ENCODE measurements at places on chromosomes 7 and 10.

- no peak for DNase-seq
Observed at GRCh38 chr10:48391994-48392393, 85.5 kb downstream of the MAPK8 start.

- no peak for DNase-seq
Observed at GRCh38 chr10:6741541-6741941, 161.5 kb upstream of the PRKCQ start.

DNA sequence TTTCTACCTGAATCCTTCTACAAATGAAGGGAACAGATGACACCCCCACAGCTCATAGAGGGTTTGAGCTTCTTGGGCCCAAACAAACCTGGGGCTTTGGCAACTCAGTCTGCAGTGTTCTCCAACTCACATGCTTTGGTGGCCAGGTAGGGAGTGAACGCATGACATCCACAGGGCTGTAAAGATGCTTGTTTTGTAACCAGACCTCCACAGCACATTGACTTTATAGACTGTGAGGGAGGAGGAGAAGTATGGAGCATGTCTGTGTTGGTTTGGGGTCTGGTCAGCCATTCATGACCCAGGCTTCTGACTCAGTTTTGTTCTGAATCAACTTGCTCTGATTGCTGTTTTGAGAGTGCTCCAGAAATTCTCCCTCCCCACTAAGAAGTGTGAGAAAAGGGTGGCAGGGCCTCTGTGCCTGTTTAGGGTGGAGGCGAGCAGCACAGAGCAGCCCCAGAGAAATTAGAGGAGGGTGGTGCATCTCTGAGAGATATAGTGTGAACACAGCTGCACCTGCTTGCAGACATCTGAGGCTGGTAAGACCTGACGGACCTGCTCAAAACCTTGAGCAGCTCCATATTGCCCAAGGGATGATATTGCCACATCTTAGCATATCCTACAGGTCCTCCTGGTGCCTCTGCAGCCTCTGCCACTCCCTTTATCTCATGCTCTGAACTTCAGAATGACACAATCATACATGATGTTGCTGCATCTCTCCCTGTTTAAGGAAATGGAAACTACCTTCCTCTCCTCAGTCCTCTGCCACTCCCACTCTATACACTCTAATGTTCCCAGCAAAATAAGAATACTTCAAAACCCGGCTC, 287.7 kb downstream of the ABCA13 start:
- DNase-seq, result no peak

- no peak for DNase-seq
Observed at GRCh38 chr10:3066317-3067117, 831 bp upstream of the PFKP start.

GRCh38 chr7:150845421-150845861, 6.9 kb upstream of the AOC1 start:
- DNase-seq, result no peak

GRCh38 chr7:122724366-122724765, 21.6 kb upstream of the RNF148 start:
- no peak for DNase-seq

GRCh38 chr7:130288829-130289228, 4.1 kb upstream of the CPA4 start:
- no peak for DNase-seq

DNA sequence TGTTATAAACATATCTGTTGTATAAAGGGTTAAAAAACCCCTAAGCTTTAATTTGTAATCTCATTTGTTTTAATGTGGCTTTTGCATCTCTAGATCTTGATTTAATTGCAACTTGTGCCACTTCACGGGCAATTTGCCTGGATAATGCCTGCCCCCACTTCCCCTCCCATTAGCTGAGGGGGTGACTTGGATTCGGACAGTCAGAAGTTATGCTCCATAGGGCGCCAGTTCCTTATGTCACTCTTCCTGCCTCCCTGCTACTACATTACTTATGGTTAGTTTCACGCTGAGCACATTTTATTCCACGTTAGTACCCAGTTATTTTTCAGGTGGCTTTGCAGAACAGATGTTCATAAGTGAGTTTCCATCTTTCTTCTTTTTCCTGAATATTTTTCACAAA, 1015.2 kb upstream of the PHF14 start:
- no peak for DNase-seq

DNA sequence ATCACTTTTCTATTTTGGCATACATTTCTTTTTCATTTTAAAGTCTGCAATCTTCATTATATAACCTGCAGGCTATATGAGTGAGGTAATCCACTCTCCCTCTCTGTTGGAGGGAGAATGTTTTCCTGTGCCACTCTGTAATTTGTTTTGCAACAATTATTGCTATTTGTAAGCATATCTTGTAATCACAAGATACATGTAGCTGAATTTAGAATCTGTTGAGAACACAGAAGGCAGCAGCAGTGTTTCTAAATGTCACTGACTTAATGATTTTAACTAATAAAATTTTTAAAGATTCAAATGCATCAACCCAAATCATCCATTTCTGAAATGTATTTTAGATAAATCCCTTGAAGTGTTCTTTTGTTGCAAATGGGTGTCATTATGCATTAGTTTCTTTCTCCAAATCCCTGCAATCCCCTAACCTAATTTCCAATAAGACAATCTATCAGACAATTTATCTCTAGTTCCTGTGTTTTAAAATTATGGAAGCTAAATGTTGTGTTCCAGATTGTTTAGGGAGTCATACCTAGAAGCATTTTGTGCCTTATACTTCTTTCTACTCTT, 19.8 kb upstream of the UMAD1 start:
- no peak for DNase-seq
